GM12892 (cell line): ENCODE measurements at places on chromosomes 2 and 18.

DNA sequence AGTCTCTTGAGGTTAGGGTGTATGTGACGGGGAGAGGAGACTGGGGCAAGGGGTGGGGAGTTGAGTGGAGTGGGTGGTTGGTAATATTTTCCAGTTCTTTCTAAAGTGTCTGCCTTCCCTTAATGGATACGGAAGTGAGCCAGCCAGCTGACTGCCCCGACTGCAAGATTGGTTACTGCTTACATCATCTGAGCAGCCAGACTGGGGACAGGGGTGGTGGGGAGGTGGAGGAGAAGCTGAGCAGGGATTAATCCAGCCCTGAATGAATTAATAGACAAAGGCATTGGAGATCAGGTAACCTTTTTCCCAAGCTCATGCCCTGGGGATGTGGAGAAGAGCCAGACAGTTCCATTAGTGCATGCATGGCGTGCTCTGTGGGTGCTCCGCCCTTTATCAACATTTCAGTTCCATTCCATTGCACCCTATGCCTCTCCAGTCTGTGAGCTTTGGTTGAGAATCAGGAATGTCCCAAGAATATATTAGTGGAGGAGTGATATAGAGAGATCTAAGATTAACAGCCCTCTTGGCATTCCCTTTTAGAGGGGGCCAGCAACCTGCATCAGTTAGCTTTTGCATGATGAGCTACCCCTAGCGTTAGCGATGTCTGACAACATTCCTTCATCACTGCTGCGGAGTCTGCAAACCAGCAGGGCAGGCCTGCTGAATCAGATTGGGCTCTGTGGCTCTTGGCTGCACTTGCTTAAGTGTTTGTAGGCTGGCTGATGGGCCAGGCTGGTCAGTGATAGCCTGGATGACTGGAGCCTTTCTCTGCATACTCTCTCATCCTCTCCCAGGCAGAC is 67.4 kb downstream of the TNP1 start:
- no peak for DNase-seq

- no peak for DNase-seq
These were observed 130.6 kb downstream of the AKAIN1 start for GRCh38 chr18:5066380-5066977.

DNA sequence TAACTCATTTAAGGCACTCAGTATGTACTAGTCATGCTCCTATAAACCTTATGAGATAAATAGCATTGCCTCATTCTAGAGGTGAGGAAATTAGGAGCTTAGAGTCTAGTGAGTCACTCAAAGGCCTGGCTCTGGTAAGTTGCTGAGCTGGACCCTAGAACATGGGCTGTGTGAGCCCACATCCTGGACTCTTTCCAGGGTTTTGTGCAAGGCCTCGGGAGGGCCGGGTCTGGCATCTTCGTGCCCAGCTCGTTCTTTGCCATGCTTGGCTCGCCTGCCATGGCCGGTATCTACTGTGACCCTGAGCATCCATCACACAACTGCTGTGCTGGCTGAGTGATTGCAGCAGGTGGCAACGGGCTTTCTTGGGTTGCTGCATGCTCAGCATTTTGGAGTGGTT is 168.0 kb downstream of the LPIN1 start:
- no peak for DNase-seq

- DNase-seq, result no peak
These were observed 59.7 kb downstream of the CYP1B1 start for GRCh38 chr2:38016219-38016618.

DNA sequence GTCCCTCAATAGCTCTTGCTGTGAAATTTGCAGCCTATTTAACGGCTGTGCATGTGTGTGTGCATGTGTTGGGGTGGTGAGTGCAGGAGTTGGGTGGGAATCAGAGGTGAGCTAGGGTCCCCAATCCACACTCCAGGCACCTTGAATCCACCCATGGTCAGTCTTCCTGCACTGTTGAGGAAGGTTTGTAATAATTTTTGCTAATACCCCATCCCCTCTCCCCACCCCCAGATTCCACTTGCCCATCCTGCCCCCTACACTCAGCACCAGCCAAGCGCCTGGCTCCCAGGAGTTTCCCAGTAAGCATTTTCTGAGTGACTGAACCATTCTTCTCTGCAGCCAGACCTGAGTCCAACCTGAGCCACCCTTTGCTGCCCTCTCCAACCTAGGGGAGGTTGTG is 208.4 kb upstream of the RAB12 start:
- no peak for DNase-seq

DNA sequence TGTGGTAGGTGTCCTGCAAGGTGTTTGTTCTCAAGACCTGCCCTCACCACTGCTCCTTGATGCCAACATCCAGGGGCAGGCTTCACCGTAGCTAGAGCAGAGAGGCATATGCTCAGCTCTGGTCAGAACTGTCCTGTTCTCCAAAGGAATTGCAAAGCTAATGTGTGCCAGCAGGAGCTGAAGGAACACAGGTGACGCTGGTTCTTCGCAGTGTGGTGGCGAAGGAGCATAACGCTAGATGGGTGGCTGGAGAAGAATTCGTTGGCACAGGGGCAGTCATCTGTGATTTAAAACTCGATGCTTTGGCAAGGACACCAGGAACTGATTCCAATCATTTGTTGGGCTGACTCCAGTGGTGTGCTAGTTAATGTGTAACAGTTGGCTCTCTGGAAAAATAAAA is 11.4 kb upstream of the PER2 start:
- DNase-seq, result no peak

- no peak for DNase-seq
These were observed 117.0 kb downstream of the ZNF385B start for GRCh38 chr2:179744401-179744800.

- no peak for DNase-seq
These were observed 240.9 kb upstream of the APCDD1 start for GRCh38 chr18:10213526-10213925.
